ENCODE measurements at places on chromosomes 16 and 17.

GRCh38 chr17:57523926-57524632 is 221.0 kb downstream of the CCDC182 start:
- DNase-seq, result peak; percentile 81

- no peak for DNase-seq
Observed at GRCh38 chr16:12026741-12027490, 50.4 kb downstream of the SNX29 start.

DNA sequence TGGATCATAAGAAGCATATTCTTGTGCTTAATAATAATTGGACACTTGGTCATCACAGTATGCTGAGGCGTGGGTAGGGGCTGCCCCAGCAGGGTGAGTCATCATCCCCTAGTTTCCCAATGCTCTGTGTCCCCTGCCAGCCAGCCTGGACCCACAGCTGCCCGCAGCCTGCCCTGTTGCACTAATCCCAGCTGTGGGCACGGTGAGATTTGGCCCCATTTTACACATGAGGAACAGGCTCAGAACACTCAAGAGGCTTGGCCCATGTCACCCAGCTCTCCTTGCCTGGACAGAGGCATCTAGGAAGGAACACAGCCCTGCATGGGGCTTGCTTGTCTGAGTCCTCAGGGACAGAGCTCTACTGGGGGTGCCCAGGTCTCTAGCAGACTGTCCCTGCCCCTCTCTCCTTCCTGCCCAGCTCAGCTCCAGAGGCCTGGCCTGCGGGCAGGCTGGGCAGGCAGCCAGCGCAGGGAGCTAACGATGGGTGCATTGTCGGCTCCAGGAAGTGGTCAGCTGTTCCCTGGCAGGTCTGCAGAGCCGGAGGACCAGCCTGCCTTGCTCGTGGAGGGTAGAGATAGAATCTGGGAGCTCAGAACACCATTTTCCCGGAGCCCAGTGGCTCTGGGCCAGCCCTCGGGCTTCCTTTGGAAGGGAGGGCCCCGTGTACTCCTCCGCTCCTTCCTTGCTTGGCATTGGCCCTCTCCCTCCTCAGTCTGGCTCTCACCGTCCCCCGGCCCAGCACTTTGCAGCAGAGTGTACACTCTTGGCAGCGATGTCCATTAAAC is 189.4 kb downstream of the RAB11FIP4 start:
- DNase-seq, result peak; percentile 55

GRCh38 chr16:27628241-27628942 is 78.4 kb downstream of the KATNIP start:
- no peak for DNase-seq

DNA sequence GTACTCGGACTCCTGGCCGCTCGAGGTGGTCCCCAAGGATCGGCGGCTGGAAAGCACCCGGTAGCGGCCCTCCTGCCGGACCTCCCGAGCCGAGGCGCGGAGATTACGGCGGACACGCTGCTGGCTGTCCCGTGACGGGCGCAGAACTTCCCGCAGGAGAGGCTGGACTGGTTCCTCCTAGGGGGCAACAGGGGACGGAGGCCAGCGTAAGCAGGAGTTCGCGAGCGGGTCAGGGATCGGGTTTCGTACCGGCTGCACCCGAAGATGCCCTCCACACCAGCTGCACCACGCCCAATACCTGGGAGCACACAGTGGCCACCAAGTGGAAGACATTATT is 341 bp downstream of the SLC7A6OS start:
- DNase-seq, result no peak

GRCh38 chr16:83952587-83952939 is 477 bp upstream of the OSGIN1 start:
- peak; percentile 73 for DNase-seq

DNA sequence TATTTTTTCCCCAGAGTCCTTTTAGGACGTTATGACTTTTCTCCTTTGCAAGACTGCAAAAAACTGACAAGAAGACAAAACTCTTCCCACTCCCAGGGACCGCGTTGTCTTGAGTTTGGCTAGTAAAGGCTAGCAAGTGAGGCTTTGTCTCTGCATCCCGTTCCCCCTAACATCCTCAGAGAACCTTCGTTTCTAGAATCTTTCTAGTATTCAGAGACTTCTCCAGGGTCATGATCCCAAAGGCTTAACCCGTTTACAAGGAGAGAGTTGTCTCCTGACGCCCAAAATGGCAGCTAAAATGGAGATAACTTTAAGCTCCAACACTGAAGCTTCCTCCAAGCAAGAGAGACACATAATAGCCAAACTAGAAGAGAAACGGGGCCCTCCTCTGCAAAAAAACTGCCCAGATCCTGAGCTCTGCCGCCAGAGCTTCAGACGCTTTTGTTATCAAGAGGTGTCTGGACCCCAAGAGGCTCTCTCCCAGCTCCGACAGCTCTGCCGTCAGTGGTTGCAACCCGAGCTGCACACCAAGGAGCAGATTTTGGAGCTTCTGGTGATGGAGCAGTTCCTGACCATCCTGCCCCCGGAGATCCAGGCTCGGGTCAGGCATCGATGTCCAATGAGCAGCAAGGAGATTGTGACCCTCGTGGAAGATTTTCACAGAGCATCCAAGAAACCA is 843 bp downstream of the ZNF174 start:
- no peak for DNase-seq

DNA sequence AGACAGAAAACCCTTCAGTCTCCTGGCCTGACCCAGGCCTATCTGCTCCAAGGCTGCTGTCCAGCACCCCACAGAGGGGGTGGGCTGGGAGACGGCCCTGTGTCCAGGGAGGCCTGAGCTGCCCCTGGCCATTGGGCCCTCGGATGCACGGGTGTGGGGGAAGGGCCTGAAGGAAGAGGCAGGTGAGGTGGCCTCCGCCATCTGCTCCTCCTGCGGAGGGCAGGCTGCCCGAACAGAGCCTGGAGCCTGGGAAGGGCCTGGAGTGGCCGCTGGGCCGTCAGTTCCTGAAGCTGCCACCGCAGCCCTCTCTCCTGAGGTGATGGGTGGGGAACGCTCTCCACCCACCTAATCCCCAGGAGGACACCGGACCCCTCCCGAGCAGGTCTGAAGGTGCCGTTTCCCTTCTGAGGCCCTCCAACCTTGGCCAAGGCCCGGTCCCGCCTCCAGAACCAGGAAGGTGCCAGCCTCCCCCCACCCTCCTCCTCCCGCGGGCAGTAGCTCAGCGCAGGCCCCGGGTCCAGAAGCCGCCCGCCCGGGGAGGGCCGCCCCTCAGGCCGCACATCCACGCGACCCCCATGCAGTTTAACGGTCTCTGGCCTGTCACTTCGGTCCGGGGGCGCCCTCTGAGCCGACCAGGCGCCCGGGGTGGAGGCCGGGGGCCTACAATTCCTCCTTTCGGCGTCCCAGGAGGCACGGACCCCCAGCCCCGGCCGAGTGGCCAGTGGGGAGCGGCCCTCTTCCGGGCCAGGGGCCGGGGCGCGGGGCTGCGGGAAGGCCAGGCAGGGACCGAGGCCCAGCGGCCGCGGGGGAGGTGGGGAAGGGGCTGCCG is 835 bp downstream of the FBXL16 start:
- no peak for DNase-seq

- DNase-seq, result peak; percentile 18
Observed at GRCh38 chr17:27494192-27495091, 38.2 kb downstream of the KSR1 start.

GRCh38 chr16:82082543-82083244 is 47.6 kb downstream of the HSD17B2 start:
- DNase-seq, result no peak

DNA sequence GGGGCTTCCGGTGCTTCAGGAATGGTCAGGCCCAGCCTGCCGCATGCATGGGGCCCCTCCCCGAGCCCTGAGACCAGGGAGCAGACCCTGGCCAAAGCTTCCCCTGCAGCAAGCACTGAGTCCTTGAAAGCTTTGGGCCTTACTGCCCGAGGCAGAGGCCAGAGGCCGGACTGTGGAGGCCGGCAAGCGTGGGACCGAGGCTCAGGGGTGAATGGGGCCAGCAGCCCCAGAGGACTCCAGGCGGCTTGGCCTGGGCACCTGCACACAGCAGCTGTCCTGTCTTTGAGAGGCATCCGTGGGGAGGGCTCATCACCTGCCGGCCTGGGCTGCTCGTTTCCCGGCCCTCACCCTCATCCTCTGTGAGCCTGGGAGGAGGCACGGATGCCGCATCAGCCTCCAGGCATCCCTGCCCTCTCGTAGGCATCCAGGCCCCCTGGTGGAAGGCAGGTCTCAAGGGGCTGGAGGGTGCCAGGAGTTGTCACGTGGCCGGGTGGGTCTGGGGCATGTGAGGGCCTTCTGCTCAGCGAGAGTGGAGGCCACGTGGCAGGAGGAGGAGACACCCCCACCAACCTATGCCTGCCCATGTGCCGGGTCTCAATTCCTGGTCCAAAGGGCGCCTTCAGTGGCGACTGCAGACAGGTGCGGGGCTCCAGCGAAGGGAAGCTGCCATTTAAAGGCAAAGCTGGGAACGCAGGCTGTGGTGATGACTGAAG is 31.4 kb downstream of the CACNA1H start:
- DNase-seq, result peak; percentile 83

DNA sequence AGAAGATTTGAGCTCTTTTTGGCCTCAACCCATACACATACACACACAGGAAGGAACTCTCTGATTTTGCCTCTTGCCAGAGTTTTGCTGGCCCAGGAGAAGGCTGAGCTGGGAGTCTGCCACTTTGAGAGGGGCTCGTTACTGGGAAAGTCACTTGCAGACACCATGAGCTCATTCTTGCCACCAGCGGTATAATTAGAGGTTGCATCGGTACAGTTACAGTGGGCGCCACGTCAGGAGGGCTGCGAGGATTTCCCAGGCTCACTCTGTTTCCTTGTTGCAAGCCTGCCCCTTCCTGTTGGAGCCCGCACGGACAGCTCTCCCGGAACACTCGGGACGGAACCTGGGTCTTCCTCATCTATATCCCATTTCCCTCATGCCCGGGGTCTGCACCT is 3.1 kb upstream of the SDK2 start:
- DNase-seq, result no peak

DNA sequence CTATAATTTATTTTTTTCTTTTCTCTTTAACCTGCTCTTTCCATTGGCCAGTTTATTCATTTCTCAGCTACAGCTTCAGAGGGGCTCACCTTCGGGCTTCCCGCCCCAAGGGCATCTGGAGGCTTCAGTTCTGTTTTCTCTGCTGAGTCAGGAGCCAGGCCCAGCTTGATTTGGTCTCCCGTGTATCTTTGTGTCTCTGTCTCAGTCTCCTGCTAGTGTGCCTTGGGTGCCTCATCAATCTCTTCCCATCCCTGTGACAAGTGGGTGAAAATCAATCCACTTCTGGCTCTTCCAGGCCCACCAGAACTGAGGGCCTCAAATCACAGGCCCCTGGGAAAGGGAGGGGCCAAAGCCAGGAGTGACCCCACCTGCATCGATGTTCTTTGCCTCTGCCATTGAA is 72.1 kb downstream of the CCDC182 start:
- no peak for DNase-seq

DNA sequence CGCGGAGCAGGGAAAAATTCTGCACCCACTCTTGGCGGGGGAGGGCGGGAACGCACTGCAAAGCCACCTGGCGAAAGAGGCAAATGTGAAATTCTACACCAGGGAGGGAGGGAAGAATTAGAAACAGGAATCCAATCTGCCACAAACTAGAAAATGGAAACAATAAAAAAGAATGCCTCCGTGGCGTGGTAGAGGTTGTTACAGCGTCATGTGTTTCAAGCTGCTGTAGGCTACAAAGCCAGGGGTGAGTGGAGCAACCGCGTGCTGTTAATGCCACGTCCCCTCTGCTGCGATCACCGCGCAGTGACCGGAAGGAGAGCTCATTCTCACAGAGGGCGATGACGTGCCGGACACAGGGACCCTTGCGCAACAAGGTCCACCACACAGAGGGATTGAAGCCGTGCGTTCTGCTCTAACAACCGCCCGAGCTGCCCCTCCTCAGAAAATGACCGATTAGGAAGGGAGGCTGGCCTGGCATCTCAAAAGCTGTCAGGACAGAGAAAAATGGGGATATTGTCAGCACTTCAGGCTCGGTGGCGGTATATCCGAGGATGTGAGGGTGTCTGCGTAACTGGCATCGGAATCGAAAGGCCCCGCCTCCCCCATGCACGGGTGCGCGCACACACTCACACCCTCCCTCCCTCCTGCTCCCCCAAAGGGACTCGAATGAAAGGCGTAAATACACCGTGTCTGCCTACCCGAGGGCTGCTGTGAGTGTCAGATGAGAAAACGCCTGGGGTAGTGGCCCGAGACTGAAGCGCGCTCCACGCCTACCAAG is 70.8 kb upstream of the TNRC6C start:
- DNase-seq, result peak; percentile 91

DNA sequence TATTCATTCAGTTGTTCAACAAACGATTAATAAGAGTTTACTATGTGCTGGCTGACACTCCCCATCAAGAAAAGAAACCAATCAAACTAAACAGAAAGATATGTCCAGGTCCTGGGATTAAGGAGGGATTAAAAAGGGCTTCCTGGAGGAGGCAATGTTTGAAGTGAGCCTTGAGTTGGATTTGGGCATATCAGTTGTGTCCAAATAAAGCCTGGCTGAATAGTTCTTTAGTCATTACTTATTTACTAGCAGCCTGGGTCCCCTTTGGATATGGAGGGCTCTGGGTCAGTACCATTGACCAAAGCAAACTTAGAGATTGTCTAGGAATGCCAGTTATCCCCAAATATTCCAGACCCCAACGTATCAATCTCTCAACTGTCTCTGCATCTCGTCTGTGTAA is 117.7 kb downstream of the COPRS start:
- no peak for DNase-seq

DNA sequence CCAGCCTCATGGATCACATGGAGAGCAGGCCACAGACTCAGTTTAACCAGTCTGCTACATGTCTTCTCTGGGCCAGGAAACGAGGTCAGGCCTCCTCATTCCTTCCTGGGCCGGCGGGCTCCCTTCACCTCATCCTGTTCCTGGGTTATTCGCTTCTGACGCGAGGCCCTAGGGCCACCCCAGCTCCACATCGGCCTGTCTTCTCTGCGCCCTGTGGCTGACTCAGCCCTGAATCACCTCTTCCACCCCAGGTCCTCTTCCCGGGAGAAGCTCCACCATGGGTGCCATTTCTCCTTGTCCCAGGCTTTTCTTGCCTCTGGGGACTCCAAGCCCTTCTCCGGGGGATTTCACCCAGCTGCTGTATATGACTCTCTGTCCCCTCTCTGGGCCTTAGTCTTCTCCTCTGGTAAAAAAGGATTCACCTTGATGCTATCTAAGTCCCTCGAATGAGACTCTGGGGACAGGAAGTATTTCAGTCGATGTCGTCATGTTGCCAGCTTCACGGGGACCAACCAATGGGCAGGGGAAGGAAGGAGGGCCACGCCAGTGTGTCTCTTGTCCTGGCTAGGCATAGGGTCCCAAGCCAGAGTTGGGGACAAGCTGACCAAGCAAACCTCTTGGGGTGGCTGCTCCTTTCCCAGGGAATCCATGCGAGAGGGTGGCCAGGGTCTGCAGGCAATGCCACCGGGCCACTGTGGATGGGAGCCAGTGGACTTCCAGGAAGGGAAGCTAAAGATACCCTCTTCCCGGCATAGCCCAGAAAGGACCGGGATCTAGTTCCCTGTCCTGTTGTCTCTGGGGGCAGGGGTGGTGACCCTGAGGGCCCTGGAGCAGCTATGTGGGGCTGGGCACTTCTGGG is 58.7 kb downstream of the SOCS3 start:
- no peak for DNase-seq

GRCh38 chr17:50122945-50123344 is 7.0 kb downstream of the SAMD14 start:
- no peak for DNase-seq
